Hematopoietic multipotent progenitor cell (in vitro differentiated cells): ENCODE measurements at places on chromosomes 6 and 20. TPM values are rescaled to one million over a fixed set of nuclear protein-coding genes. Genes with fewer than 3 reads are reported as not detected.

ARMH2 gene
- total RNA-seq, result 0.54 TPM

DNA sequence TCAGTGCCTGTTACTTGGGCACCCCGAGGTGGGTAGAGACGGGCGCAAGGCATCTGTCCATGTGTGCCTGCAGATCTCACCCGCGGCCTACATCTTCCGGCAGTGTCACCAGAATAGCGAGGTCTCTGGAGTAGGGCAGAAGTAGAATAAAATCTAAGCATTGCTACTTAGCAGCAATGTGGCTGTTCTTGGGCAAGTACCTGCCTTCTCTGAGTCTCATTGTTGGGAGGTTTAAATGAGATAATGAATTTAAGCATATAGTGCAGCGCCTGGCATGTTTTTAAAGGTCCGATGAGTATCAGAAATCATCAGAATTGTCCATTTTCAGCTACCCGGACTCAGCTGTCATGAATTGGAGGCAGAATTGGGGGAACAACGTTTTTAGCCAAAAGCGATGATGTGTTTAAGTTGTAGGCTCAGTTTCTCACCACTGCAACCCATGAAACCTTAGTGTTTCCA lies 800 bp downstream of the ABCC10 start:
- DNase-seq, result no peak

FAM83C gene
- total RNA-seq, result under 0.01 TPM

GRCh38 chr6:12138381-12138780 lies 126.3 kb downstream of the HIVEP1 start:
- no peak for DNase-seq

DNA sequence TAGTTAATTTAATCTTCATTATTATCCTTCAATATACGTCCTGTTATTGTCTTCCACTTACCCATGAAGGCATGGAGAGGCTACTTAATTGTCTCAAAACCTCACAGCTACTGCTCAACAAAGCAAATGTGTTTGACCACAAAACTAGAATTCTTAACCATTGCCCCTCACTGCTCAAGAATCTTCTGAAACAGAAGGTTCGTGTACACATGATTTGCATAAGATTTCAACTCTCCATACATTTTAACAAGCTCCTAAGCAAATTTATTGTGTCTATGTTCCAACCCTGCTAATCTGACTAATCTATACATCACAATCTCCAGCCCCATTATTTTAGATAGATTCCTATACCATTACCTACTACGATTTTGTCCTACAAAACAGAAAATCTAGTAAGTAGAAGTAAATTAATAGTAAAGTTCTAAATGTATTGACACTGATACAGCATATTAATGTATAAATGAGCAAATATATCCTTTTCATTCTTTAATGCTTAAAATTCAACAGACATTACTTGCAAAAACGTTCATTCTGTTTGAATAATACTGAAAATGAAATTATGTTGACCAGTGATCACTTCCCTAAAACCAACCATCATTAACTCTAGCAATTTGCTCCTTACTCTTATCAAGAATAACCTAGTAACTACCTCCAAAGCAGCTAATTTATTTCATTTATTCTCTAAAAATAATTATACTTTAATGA lies 89.7 kb upstream of the RNF217 start:
- DNase-seq, result no peak

MDFI gene
- not detected for total RNA-seq

ENPP1 gene
- under 0.01 TPM for total RNA-seq

DNA sequence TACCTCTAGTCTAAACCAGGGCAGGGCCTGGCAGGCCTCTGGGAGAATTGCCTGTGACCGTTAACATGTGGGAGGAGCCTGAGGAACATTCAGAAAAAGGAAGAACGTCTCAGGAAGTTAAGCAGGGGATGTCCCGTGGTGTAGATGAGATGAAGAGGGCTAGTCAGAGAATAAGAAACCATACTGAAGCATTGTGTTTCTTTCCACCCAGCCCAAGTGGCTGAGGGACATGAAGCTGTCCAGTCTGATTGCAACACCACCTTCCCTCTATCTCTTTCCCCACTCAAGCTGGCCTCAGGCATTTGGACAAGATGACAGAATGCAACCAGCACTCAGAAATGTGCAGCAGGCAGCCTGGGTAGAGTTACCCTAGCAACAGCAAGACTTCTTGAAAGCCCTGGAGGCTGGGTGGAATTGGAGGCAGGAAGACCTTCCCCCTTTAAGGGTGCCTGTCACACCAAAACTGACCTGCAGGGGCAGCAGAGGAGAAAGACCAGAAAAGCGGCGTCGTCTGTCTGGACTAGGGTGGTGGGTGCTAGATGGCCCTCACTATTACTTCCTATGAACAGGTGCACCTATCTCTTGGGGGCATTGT lies 186.1 kb downstream of the UNC5CL start:
- no peak for DNase-seq

- DNase-seq, result peak; percentile 3
Measured at GRCh38 chr20:52242237-52243230, 51.0 kb upstream of the ZFP64 start.

- no peak for DNase-seq
Measured at GRCh38 chr6:168179133-168179532, 100.1 kb upstream of the FRMD1 start.

GRCh38 chr6:470901-471448 lies 79.4 kb downstream of the IRF4 start:
- no peak for DNase-seq

GRCh38 chr6:67642582-67642981 lies 992.5 kb upstream of the ADGRB3 start:
- DNase-seq, result no peak

DNA sequence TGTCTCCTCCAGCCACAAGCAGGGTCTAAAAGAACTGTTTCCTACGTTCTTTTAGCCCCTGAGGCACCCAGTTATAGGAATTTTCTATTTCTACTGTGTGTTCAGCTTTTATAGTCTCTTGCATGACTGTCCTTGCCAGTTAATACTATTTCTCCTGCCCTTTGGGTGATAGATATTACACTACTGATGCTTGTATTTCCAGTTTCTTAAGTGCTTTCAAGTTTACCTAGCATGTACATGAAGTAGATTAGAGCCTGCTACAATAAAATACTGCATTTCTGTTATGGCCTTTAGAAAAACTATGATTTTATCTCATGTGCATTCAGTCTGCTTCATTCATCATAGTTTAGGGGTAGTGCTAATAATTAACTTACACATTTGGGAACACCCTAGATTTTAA lies 89.6 kb downstream of the FOXO3 start:
- no peak for DNase-seq

NR2E1 gene
- total RNA-seq, result not detected

GRCh38 chr6:24881376-24881775 lies 54.4 kb downstream of the RIPOR2 start:
- no peak for DNase-seq

KCNK15 gene
- total RNA-seq, result 0.27 TPM

DNA sequence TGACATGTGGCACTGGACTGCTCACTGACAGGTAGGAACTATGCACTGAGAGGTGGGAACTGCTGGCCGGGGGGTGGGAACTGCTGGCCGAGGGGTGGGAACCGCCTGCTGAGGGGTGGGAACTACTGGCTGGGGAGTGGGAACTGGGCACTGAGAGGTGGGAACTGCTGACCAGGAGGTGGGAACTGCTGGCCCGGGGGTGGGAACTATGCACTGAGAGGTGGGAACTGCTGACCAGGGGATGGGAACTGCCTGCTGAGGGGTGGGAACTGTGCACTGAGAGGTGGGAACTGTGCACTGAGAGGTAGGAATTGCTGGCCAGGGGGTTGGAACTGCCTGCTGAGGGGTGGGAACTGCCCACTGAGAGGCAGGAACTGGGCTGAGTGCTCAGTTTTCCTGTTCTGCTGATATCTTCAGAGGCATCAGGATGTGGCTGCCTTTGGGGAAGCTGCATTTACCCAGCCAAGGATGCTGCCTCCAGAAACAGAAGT lies 90.2 kb downstream of the THBS2 start:
- DNase-seq, result peak; percentile 62

ASXL1 gene
- 51.4 TPM for total RNA-seq

DNA sequence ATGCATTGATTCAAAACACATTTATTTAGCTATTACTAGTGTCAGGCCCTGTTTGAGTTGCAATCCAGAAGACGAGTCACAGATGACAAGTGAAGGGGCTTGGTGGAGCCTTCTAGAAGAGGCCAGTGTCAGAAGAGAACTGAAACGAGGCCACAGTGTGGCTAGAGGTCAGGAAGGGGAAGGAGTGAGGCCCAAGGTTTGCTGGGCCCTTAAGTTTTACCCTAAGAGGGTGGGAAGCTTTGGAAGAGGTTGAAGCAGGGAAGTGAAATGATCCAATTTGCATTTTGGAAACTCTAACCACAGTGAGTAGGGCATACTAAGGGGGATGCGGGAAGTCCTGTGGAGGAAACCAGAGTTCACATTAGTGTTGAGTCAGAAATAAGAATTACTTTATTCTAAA lies 25.0 kb downstream of the TTK start:
- DNase-seq, result no peak

DNA sequence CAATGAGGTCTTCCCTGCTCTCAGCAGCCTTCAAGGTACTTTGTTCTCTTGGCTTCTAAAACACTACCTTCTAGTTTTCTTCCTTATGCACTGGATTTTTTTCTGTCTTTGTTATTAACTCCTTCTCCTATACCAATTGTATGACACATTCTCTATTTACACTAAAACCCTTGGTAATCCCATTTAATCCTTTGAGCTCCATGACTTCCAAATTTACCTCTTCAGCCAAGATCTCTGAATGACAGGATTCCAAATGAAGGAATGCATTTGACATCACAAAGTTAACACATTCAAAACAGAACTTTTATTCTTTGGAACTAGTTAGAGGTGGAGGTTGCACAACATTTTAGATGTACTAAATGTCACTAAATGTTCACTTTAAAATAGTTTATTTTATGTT lies 86.6 kb upstream of the SAMD5 start:
- no peak for DNase-seq

DNA sequence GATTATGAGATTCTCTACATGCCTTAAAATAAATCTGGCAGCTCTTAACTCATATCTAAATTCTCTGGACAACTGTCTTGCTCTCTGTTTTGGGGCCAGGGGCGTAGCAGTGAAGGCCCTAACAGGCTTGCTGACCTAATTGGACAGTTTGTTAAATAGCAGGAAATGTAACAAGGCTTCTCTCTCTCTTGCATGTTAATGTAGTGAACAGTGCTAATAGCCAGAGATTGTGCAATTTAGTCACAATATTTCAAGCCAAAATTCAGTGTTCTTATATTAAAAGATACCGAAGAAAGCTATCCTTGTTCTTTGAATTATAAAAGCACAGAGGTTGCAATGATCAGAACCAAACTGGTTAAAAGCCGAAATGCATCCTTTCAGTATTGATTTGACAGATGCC lies 3.0 kb downstream of the PPP1R3D start:
- DNase-seq, result no peak

DNA sequence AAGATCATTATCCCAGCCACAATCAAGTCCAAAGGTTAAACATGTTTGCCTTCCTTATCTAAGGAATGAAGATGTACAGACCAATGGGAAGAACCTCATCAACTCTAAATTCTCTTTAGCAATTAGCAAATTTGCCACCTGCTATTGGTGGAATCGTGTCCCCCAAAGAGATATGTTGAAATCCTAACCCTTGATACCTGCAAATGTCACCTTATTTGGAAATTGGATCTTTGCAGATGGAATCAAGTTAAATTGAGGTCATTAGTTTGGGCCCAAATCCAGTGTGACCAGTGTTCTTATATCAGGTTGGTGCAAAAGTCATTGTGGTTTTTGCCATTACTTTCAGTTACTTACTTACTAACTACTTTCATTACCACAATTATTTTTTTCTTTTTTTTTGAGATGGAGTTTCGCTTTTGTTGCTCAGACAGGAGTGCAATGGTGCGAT lies 31.3 kb downstream of the KLHL31 start:
- no peak for DNase-seq

ERGIC3 gene
- 650 TPM for total RNA-seq

- DNase-seq, result no peak
Measured at GRCh38 chr6:114718186-114718585, 375.4 kb upstream of the HS3ST5 start.

- DNase-seq, result no peak
Measured at GRCh38 chr20:31515775-31516107, 1.5 kb downstream of the HM13 start.

DNA sequence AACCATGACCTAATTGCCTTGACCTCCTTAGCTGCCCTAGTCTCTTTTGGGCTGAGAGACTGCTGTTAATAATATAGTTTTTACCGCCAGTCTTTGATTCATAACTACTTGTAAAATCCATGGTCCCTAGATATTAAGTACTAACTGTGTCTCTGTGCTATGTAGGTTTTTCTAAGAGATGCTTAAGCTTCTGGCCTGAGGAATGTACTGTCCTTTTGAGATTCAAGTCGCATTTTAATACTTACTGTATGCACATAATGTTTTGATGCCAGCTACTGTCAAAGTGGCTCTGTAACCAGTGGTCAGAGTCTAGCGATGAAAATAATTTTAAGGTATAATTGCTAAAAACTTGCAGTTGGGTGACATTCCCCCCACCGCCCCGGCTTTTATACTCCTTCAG lies 2.1 kb downstream of the AKAP12 start:
- no peak for DNase-seq

CDK5RAP1 gene
- 21.8 TPM for total RNA-seq

ALDH5A1 gene
- 14.5 TPM for total RNA-seq

GRCh38 chr20:38392356-38392755 lies 42.8 kb downstream of the SNHG17 start:
- no peak for DNase-seq

ATP5F1E gene
- 6.7 TPM for total RNA-seq

DNA sequence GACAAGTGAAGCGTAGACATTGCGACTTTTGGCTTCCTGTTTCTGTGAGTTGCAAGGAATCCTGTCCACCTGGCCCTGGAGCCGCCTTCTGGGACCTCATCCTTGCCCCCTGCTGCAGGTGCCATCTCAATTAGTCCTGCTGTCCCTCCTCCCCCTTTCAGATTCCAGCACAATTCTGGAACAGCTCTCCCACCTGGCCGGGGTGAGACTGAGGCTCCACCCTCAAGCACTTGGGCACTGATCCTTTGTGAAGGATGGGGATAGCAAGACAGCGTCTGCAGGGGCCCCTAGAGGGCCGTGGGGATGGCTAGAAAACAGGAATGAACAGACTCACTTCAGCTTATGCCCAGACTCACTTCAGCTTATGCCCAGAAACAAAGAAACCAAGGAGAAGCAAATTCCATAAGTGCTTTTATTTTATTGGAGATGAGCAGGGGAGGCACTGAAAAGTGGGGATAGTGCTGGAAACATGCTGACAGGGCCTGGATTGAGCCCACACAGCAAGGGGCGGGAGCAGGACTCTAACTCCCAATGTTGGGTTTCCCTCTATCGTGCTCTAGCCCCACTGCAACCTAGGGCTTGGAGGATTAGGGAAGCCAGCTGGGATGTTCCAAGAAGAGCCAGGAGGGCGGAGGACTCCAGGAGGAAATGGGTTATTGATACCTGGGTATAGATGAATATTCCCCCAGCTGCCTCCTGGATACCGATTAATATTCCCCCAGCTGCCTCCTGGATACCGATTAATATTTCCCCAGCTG lies 1.4 kb downstream of the C6orf15 start:
- DNase-seq, result no peak

- DNase-seq, result no peak
Measured at GRCh38 chr6:12892151-12892550, 175.6 kb downstream of the PHACTR1 start.

MCM8 gene
- total RNA-seq, result 2.7 TPM

MOG gene
- not detected for total RNA-seq

MAFB gene
- total RNA-seq, result 0.27 TPM

LY6G6C gene
- total RNA-seq, result 0.54 TPM
